ENCODE measurements at places on chromosomes 16 and 17.

GRCh38 chr16:71986131-71986530 is 14.1 kb downstream of the PKD1L3 start:
- DNase-seq: no peak

DNA sequence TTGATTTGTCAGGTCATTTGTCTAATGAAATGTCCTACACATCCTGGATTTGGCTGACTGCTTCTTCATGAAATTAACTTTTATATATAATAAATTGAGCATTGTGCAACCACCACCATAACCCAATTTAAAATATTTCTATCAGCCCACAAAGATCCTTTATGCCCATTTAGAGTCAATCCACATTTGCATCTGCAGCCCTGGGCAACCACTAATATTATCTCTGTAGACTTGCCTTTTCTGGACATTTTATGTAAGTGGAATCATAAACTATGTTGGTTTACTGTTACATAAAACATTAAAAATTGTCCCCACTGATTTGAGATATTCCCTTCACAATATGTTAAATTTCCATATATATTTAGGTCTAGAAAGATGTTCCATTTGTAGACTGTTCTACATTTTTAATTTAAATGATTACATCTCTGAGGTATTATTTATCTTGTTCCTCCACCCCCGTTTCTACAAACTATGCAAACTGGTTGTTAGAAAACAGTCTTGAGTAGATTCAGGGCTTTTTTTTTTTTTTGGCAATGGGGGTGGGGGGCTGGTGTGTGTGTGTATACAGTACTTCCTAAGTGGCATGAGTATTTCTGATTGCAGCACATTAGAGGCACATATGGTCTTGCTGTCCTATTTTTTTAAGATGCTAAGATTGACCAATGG is 16.7 kb downstream of the RFWD3 start:
- DNase-seq: no peak

DNA sequence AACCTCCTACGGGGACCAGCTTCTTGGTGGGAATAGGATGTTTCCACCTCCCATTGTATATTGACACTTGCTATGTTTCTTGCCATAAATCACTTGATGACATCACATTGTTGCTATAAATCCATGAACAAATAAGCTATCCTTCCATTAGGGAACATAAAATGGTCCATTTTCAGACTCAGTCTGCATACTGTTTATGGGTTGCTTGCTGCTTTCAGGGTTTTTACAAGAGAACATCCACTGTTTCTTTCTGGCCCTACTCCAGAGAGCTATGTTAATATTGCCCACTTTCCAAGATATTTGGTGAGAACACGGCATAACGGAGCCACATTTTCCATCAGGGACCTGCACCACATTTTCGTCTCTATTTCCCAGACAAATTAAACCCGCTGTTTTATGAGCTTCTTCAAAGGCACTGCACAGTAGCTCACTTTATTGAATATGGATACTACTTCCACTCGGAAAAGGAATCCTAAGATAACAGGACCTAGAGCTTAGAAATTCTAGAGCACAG is 800.2 kb downstream of the KCNJ2 start:
- DNase-seq: no peak

DNA sequence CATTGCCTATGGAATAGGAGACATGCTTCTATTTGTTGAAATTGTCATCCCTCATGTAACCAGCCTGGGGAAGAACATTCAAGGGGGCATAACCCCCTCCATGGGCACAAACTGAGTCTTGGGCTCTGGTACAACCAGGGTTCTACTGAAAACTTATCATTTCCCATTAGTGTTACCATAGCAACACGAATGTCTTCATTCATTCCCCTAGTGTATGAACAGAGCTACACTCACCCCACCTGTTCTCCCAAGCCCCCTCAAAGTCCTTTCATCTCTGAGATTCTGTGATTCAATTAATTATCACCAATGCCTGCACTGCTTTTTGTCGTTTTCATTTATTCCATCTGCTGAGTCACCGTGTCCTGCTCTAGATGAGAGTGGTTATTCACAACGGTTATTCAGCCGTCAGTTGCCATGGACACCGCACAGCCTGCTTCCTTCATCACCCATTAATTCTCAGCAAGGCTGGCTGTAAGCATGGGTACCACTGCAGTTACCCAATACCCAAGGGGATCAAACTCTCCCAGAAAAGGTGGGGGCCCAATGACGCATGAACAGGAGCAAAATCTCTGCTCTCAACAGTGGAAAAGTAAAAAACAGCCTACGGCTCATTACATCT is 1.6 kb upstream of the GAST start:
- DNase-seq: no peak

DNA sequence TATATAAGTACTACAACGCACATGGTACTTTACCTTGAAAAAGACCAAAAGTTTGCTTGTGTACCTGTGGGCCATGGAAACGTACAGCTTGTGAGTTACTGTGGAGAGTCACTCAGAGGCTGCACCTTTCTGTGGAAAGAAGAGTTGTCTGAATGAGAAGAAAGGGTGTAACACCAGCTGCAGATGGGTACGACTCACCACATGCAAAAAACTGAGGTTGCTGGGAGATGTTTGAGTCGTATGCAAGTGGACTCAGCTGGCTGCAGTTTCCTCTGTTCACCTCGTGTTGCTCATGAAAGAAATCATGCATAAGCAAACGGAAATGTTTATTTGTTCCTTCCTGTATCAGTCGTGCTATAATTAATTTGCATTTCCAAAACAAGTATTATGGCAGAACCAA is 22.4 kb upstream of the DYNLRB2 start:
- no peak for DNase-seq

Data from stimulated activated CD8-positive, alpha-beta memory T cell treated with anti-CD3 and anti-CD28 coated beads, Interleukin-4, amount 100 ng/mL, for 1 hour (primary cell).